Stimulated activated CD4-positive, alpha-beta T cell treated with anti-CD3 and anti-CD28 coated beads, Interleukin-2, amount 100 ng/mL, for 24 hours (primary cell): ENCODE measurements at places on chromosomes 4 and X.

- no peak for DNase-seq
Observed at GRCh38 chr4:128802680-128803628, 6.5 kb upstream of the JADE1 start.

DNA sequence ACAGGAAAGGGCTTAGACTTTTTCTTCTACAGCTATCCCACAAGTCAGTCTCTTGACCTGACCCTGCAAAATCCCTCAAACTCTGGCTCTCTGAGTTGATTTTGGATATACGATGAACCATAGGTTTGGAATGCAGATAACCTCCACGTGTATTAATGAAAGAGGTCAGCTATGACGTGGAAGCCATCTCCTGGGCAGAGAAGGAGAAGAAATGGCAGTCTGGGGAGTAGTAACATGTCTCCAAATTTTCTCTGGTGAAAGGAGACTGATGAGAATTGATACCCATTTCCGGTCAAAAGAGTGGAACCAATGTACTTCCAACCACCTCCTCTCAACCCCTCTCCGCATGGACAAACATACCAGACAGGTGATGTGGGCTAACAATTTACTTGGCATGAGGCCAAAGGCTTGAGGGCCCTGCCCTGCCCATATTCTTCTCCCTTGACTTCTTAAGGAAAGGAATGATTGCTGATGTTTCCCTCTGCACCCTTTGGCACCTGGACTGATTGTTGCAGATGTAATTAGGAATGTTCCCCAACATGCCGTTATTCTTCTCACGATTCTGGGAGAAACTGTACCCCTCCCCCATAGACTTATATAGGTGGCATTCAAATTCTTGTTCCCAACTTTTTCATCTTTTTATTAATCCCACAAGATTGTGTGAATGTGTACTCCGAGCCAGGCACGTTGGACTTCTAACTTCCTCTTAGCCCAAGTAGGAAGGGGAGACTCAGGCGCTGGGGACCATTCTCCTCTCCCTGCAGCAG lies 580 bp upstream of the PLS3 start:
- no peak for DNase-seq

DNA sequence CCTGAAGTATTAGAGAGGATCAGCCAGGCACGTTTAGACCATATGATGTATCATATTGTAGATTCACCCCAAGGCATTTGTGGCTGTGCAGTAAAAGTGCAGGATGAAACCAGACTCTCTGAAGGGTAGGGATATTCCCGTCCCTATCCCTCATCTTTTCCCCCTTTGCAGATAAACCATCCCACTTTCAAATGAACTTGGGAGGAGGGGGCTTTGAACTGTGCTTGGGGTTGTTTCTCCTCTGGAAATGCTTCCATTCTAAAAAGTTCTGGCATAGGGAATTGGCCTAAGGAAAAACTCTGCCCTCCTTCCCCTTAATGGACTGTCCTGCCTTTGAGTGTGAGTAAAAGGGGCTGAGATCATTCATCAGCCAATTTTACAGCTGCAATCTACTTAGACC lies 23.8 kb downstream of the SNCA start:
- DNase-seq: no peak

DNA sequence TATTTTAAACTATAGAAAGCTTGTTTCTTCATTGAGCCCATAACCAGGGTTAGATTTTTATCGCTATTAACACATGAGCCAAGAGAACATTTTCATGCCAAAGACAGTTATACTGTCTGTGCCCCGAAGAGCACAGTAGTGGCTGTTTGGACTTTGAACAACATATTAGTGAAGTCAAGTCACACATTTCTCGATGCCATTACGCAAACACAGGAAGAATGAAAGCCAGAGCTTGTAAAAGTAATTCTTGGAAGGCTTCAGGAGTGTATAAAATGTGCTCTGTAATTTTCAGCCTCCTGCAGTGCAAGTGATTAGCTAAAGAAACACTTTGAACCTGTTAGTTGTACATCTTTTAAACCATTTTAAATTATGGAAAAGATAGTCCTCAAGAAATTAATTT lies 590.7 kb upstream of the PITX2 start:
- no peak for DNase-seq

DNA sequence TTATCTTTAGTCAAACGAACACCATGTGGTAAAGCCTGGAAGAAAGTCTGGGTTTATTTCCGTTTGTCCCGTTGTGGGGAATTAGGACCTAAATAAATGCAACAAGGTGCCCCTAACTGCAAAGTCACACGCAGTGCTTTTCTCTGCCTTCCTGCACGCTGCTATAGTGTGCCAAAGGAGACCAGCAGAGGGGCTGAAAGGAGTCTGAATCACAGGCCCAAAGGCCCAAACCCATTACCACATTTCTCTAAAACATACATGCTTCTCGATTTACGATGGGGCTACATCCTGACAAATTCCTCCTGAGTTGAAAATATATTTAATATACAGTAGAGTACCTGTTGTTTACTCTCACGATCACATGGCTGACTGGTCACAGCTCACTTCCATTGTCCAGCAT lies 4.5 kb downstream of the VEGFC start:
- DNase-seq: no peak

DNA sequence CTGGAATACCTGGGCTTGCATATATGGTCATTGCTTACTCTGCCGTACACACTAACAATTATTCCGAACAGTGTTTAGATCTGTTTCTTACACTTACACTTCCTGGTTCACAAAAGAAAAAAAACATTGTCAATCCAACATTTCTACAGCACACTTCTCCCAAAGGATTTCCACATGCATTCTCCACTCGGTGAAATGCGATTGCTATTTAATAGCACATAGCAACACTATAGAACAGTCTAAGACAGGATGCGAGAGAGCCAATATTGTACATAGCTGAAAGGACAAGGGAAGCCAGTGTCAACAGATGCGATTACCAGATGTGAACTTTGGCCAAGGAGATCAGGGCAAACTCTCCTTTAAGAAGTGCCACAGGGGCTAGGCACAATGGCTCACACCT lies 220.7 kb upstream of the GPC4 start:
- DNase-seq: no peak

DNA sequence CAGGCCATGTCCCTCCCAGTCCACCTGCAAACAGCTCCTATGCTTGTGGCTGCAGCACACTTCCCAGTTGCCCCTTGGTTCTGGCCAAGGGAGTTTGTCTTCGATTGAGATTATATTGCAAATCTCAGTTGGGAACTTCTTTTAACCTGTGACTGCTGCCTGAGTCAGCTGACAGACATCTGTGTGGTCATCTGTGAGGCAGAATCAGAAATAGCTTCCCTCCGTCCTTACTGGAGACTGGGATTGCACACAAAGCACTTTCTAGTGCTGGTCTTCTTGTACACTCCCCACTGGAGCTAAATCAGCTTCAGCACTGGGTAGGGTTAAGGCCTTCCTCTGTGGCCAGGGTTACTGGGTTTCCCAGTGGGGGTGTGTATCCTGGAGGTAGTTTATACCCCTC lies 34.3 kb downstream of the ZNF330 start:
- no peak for DNase-seq

DNA sequence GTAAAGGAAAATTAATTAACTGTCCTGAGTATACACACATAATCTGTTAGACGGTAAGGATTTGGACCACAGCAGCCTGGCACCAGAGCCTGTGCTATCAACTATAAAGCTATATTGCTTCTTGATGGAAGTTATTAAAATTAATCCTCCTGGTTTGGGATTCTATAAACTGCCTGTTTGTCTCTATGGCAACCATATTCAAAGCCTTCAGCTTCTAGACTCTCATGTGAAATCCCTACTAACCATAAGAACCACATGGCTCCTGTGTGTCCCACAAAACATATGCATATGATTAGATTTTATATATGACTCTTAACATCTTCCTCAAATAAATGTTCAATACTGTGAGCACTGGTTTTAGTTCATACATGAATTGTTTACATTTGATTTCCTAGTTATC lies 380.8 kb downstream of the ANKRD50 start:
- DNase-seq: no peak

- DNase-seq: no peak
Observed at GRCh38 chr4:16079046-16079445, 4.8 kb downstream of the PROM1 start.

DNA sequence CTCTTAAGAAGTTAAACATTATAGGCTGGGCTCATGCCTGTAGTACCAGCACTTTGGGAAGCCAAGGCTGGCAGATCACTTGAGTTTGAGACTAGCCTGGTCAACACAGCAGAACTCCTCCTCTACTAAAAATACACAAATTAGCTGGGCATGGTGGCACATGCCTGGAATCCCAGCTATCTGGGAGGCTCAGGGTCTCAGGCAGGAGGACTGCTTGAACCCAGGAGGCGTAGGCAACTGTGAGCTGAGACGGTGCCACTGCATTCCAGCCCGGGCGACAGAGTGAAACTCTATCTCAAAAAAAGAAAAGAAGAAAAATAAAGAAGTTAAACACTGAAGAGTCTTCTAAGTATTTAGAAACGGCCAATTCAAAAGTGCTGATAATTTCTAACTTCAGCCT lies 164.3 kb upstream of the GALNTL6 start:
- DNase-seq: no peak

DNA sequence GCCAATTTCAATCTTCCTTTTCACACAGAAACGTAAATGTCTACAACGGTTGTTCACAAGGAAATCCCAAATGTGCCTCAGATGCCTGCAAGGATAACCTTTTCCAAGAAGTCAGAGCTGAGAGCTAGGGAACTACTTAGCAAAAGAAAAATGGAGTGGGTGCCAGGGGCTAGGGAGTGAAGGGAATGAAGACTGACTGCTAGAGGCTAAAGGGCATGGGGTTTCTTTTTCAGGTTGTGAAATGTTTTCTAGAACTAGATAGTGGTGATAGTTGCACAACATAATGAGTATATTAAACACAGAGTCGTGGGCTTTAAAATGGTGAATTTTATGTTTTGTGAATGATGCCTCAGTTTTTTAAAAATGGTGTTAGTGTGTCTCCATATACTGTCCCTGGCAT lies 53.4 kb downstream of the CD99L2 start:
- no peak for DNase-seq

- DNase-seq: no peak
Observed at GRCh38 chr4:99690472-99690871, 32.8 kb upstream of the C4orf54 start.

- DNase-seq: no peak
Observed at GRCh38 chr4:176709417-176709816, 83.3 kb downstream of the VEGFC start.

GRCh38 chr4:143351149-143351691 lies 14.5 kb downstream of the GAB1 start:
- no peak for DNase-seq

GRCh38 chr4:138099385-138099784 lies 142.8 kb downstream of the SLC7A11 start:
- DNase-seq: no peak

GRCh38 chr4:8585186-8585585 lies 5.0 kb downstream of the GPR78 start:
- no peak for DNase-seq

DNA sequence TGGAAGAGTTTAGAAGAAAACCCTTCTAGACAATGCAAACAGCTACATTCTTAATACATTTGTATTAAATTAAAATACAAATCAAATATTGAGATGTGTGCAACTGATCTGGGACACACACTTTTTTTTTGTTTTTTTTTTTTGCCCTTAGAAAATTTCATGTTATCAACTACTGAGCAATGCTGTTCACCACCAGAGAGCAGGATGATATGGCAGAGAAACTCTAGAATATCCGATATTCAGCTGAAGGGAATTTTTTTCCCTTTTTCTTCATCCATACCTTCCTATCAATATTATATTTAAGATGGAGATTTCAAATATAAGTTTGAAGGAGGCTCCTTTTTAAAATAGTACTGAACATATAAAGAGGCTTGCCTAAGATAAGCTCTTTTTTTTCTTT lies 1.0 kb downstream of the NDST3 start:
- no peak for DNase-seq

GRCh38 chr4:83552924-83553323 lies 17.0 kb downstream of the GPAT3 start:
- no peak for DNase-seq

GRCh38 chrX:39817754-39818470 lies 279.8 kb downstream of the BCOR start:
- no peak for DNase-seq

DNA sequence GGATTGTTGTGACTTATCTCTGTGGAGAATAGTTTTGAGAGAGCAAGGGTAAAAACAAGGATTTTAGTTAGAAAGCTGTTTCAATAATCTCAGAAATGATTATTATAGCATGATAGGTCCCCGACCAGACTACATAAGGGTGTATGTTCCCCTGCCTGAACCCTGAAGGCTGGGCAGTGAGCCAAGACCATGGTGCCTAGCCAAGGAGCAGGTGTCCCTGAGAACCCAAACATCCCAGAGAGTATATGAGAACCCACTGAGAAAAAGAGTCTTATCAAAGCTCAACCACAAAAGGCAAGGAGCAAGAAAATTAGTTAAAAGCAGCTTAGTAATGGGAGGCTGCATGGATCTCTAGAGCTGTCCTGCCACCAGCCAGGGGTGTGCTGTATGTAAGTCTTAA lies 94.9 kb upstream of the UNC5C start:
- no peak for DNase-seq

- DNase-seq: no peak
Observed at GRCh38 chrX:78357342-78358055, 30.1 kb upstream of the CYSLTR1 start.

GRCh38 chr4:69888336-69888735 lies 28.4 kb upstream of the SULT1E1 start:
- DNase-seq: no peak

- no peak for DNase-seq
Observed at GRCh38 chr4:124177647-124178425, 534.7 kb downstream of the ANKRD50 start.

DNA sequence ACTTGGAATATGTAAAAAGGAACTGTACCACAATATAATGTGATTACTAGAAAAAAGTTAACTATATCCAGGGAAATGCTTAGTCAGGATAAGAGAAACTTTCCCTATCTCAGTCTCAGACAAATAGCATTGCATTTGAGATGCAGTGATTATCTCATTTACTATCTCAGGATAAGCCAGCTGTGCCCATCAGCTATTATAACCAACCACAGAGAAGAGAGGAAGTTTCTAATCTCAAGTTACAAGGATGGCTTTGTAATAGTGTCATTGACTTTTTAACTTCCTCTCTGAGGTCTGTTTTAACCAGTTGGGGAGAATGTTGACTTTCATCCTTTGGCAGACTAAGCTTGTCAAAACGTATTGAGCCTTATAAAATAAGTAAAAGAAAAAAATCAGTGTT lies 56.5 kb downstream of the SNX25 start:
- DNase-seq: no peak

DNA sequence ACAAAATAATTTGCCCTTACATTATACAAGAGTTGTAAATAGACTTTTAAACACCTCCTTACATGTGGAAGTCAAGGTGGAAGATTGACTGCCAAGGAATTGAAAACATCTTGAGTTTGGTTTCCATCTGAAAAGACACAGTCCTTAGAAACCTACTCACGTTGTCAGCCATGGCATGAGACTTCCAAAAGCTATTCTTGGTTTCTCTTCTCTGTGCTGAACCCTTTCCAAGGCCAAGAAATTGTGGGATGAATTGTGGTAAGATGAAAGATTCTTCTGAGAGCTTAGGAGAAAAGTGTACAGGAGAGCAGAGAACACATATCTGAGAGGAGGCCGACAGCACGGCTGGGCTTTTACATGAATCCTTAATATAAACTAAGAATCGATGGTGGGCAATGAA lies 370.0 kb downstream of the FBXW7 start:
- DNase-seq: no peak

GRCh38 chr4:74293558-74293957 lies 14.7 kb upstream of the EPGN start:
- DNase-seq: no peak

GRCh38 chr4:71338846-71339593 lies at the start of gene SLC4A4:
Gene SLC4A4, plus strand, starts transcription at chr4:71339020.
- DNase-seq: no peak
